D341Med (cell line): ENCODE measurements at places on chromosomes 16 and 17.

- DNase-seq, result no peak
Observed at GRCh38 chr16:9527976-9528375, 436.5 kb downstream of the HAPSTR1 start.

DNA sequence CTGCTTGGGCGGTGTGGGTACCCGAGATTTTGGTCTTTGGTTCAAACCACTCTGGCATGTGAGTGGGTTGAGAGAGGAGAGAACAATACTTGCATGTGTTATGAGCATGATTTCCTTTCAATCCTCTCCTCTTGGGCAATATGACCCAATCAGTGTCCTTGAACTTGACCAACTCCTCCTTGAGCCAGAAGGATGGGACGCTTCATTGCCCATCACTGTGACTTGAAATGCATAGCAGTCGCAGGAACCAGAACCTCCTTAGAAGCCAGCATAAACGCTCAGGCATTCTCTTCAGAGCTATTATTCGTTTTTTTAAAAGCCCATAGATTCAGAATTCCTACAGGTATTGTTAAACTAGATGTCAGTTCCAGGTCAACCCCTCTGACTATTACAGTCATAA is 367.4 kb downstream of the HAPSTR1 start:
- DNase-seq, result no peak

- no peak for DNase-seq
Observed at GRCh38 chr17:80968602-80969029, 23.0 kb upstream of the CHMP6 start.

GRCh38 chr16:15704545-15704987 is 54.5 kb downstream of the NDE1 start:
- DNase-seq, result peak; percentile 79

- DNase-seq, result peak; percentile 77
Observed at GRCh38 chr17:4940555-4941318, 669 bp downstream of the RNF167 start.

- no peak for DNase-seq
Observed at GRCh38 chr17:14032234-14032633, 37.1 kb upstream of the COX10 start.

- DNase-seq, result no peak
Observed at GRCh38 chr17:546456-546855, 168.2 kb downstream of the VPS53 start.

DNA sequence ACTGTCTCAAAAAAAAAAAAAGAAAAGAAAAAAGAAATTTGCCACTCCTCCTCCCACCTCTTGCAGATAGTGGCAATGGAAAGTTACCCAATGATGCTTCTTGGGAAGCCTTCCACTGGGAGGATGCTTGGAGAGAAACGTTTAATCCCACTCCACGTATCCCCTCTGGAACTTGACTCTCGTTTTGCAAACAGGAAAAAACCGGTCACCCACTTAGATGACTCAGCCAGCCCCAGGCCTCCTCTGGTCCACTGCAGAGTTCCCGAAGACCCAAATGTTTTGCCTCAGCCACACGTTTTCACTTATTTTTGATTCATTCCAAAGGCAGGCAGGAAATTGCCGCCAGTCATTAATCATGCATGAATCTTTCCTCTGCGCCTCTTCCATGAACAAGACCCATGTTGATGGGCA is 9.3 kb upstream of the TNFRSF17 start:
- DNase-seq, result no peak

GRCh38 chr16:50677351-50677750 is 3.8 kb downstream of the SNX20 start:
- DNase-seq, result no peak

GRCh38 chr16:67228905-67229304 is 2.0 kb downstream of the TMEM208 start:
- no peak for DNase-seq

DNA sequence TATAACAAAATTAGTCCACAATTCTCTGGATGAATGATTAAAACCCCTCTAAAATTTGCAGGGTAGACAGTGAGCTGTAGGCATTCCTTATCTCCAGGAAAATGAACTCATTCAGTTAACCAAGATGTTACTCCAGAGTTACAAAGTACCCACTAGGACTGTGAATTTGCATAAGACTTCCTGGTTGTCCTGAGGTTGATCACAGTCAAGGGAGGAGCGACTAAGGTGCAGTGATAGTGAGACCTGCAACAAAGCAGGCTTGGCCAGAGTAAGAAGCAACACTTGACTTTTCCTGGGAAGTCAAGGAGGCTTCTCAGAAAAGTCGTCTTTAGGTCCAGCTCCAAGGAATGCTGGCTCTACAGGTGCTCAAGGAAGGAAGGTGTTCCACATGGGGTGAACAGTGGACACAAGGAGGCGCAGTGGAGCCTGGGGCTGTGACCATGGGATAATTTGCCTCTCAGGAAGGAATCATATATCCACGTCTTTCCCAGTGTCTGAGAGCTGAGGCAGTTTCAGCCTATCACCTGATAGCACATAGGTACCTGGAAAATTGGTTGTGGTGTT is 821.1 kb upstream of the EEF2KMT start:
- DNase-seq, result no peak

- peak; percentile 84 for DNase-seq
Observed at GRCh38 chr16:425740-426114, 278 bp downstream of the RAB11FIP3 start.
